ENCODE measurements at places on chromosomes 5 and 9. TPM values are rescaled to one million over a fixed set of nuclear protein-coding genes. Genes with fewer than 3 reads are reported as not detected.

GRCh38 chr5:31476738-31477141 lies 55.2 kb downstream of the DROSHA start:
- no peak for DNase-seq
- H3K4me1 ChIP-seq = no peaks in the 10 kb centered on the region
- peaks cover 32% of the 10 kb centered on the region for H3K36me3 ChIP-seq

- H3K27ac ChIP-seq = no peak overlapping the region
- no peaks in the 10 kb centered on the region for H3K36me3 ChIP-seq
- H3K27me3 ChIP-seq = no peaks in the 10 kb centered on the region
- H3K4me1 ChIP-seq = peaks cover 5% of the 10 kb centered on the region
- DNase-seq = no peak
- no peak overlapping the region for H3K4me3 ChIP-seq
These were observed 52.5 kb upstream of the GGTA1 start for GRCh38 chr9:121551985-121552753.

- no peak overlapping the region for H3K4me3 ChIP-seq
- H3K27me3 ChIP-seq = no peaks in the 10 kb centered on the region
These were observed 13.8 kb downstream of the GZMK start for GRCh38 chr5:55037890-55038289.

DNA sequence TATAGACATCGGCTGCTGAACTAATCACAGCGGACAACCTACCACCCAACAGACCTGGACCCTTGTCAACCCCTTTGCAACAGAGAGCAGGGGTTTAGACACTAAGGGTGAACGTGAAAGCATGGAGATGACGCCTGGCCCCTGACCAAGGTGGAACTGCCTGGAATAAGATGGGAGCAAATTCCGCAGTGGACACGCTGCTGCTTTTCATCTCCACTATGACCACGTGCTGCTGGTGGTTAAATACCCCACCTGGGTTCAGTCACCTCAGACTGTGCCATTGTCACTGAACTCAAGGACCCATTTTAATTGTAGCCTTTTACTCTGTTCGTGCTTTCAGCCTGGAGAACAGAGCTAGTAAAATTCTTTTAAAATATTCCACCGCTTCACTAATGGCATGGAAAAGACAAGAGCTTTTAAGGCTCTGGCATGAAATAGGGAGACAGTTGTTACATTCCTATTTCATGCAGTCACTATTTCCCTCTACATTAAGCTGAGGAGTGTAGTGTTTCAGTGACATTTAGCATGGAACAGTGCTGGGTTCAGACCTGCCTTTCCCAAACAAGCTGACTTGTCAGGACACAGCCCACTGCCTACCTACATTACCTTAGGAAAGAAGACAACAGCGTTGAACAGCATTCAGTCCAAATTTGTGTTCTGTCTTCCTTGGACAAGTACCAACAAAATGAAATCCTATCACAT lies 96.8 kb downstream of the ANKRD18B start:
- H3K4me3 ChIP-seq = no peak overlapping the region
- peaks cover 4% of the 10 kb centered on the region for H3K27me3 ChIP-seq
- no peak for DNase-seq

DNA sequence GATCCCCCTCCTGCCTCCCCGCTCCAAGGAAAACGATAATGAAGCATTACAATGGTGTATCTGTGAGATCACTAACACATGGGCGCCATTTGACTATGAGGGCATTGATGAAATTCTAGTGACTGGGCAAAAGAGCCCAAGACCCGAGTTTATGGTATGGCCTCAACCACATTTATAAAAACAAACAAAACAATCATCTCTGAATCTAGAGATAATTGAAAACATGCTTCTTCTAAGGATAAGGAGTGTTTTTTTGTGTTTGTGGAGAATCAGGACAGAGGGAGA lies 100.9 kb upstream of the SEMA6A start:
- H3K27ac ChIP-seq = no peak overlapping the region
- no peaks in the 10 kb centered on the region for H3K4me1 ChIP-seq
- no peaks in the 10 kb centered on the region for H3K36me3 ChIP-seq

DNA sequence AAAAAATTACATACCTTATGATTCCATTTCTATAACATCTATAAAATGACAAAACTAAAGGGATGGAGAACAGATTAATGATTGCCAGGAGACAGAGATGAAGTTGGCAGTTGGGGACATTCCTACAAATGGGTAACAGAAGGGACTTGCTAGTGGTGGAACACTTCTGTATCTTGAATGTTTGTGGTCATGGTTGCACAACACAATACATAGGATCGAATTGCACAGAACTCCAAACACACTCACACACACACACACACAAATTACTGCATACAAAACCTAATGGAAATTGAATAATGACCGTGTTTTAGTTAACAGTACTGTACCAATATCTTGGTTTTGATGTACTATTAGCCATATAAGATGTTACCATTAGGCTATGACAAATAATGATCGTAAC lies 330.7 kb upstream of the POU5F2 start:
- H3K27me3 ChIP-seq = no peaks in the 10 kb centered on the region
- no peaks in the 10 kb centered on the region for H3K4me1 ChIP-seq
- H3K4me3 ChIP-seq = no peak overlapping the region
- H3K27ac ChIP-seq = no peak overlapping the region
- no peak for DNase-seq
- H3K36me3 ChIP-seq = peaks cover 9% of the 10 kb centered on the region

DNA sequence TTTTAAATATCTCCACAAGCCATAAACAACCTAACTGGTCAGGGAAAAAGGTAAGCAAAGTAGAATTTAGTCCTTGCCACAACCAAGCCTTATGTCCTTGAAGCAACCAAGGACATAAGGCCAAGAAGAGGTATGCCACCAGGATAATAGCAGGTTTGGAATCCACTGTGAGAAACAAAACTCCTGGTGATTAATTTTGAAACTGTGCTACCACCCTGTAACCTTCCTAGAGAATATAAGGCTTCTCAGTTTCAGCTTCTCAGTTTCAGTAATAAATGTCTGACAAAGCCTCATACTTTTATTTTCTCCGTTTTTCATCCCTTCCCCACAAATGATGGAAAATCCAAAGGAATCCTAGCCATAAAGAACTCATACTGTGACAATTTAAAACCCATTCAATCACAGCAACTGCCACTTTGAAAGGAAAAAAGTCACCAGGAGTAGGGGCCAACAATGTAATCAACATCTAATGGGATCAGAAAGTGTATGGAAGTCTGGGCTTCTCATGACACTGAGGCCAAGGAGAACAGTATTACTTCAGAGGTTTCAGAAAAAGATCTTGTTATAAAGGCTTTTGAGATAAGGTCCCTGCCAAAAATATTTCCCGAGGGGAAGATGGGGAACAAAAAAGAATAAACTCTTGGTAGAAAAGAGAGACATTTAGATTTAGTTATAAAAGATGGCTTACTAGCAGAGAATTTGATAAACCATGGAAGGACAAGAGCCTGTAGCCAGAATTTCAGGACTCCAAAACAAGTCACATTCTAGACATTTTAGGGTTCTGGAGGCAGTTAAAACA lies 189.2 kb downstream of the TSSK1B start:
- no peaks in the 10 kb centered on the region for H3K4me1 ChIP-seq
- no peak overlapping the region for H3K4me3 ChIP-seq
- DNase-seq = no peak
- H3K27me3 ChIP-seq = no peaks in the 10 kb centered on the region
- no peak overlapping the region for H3K27ac ChIP-seq
- H3K36me3 ChIP-seq = no peaks in the 10 kb centered on the region

GRCh38 chr5:66629446-66629845 lies 33.3 kb downstream of the MAST4 start:
- no peaks in the 10 kb centered on the region for H3K4me1 ChIP-seq
- H3K27me3 ChIP-seq = no peaks in the 10 kb centered on the region
- no peak overlapping the region for H3K4me3 ChIP-seq

GRCh38 chr5:90201923-90202322 lies 207.6 kb downstream of the CETN3 start:
- no peak overlapping the region for H3K4me3 ChIP-seq
- no peak for DNase-seq
- no peaks in the 10 kb centered on the region for H3K36me3 ChIP-seq
- H3K27ac ChIP-seq = no peak overlapping the region
- no peaks in the 10 kb centered on the region for H3K27me3 ChIP-seq

GRCh38 chr5:40276426-40277102 lies 403.2 kb upstream of the PTGER4 start:
- peak overlapping the region; percentile 6 for H3K27ac ChIP-seq
- no peaks in the 10 kb centered on the region for H3K27me3 ChIP-seq
- no peaks in the 10 kb centered on the region for H3K36me3 ChIP-seq
- peaks cover 5% of the 10 kb centered on the region for H3K4me1 ChIP-seq
- H3K4me3 ChIP-seq = peak overlapping the region; percentile 14

DNA sequence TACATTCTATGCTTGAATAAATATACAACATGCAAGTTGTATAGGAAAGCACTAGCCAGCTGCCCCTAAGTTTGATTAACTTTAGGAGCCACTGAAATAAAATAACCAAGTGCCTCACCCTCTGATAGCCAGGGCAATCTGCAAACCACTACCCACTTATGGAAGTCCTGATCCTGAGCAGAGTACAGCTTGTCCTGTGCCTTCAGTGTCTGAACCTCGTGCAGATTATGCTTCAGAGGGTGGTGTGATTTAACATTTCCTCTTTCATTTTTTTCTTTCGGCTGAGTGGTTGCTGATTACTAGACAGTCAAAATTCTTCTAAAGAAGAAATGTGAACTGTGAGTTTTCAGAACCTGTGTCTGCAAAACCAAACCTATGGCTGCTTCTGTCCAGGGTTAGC lies 327.7 kb downstream of the PIK3R1 start:
- H3K4me3 ChIP-seq = no peak overlapping the region
- H3K4me1 ChIP-seq = peaks cover 7% of the 10 kb centered on the region
- no peaks in the 10 kb centered on the region for H3K27me3 ChIP-seq
- no peak overlapping the region for H3K27ac ChIP-seq

GRCh38 chr9:89278551-89278950 lies 32.4 kb upstream of the CKS2 start:
- H3K27ac ChIP-seq = no peak overlapping the region
- no peaks in the 10 kb centered on the region for H3K4me1 ChIP-seq
- H3K27me3 ChIP-seq = no peaks in the 10 kb centered on the region
- no peak overlapping the region for H3K4me3 ChIP-seq

- H3K4me3 ChIP-seq = no peak overlapping the region
- no peak for DNase-seq
- no peaks in the 10 kb centered on the region for H3K4me1 ChIP-seq
- no peaks in the 10 kb centered on the region for H3K36me3 ChIP-seq
- H3K27ac ChIP-seq = no peak overlapping the region
These were observed 191.5 kb downstream of the ROR2 start for GRCh38 chr9:91758491-91758981.

- H3K36me3 ChIP-seq = no peaks in the 10 kb centered on the region
- no peak overlapping the region for H3K4me3 ChIP-seq
- no peak for DNase-seq
These were observed 107.0 kb upstream of the PCA3 start for GRCh38 chr9:76657265-76657664.

GRCh38 chr9:98097836-98098235 lies 21.2 kb downstream of the TRIM14 start:
- no peak for DNase-seq
- H3K4me3 ChIP-seq = no peak overlapping the region
- H3K36me3 ChIP-seq = peaks cover 31% of the 10 kb centered on the region
- peaks cover 54% of the 10 kb centered on the region for H3K4me1 ChIP-seq
- H3K27ac ChIP-seq = no peak overlapping the region
- no peaks in the 10 kb centered on the region for H3K27me3 ChIP-seq

DNA sequence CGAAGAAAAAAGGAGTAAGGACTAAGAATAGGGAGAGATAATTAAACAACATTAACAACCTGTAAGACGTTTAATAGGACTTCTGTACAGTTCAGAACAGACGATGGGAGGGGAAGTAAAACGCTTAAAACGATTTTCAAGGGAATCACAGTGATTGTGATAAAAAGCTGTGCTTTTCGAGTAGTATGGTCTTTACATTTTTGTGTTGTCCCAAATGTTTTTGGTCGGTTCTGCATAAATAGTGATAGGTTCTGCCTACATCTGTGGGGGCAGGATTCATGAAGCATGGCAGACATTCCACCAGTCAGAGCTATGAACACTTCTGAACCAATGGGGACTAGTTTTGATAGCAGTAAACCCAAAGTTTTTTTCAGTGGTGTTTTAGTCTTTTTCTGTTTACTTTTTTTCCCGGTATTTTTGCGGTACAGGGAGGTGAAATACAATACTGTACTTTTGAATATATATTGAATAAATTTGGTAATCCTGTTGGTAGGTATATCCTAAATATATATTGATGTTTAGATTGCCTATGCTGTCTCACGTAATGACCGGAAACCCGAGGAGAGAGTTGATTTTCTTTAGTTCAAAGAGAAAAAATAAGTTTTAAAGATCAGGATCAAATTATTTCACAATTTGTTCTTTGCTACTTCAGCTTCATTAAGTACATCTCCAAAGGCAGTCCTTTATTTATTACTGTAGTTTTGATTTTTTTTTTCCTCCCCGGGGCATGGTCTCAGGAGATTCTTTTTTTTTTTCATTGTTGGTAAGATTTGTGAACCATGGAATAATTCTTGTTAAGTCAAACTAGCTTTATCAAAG lies 1.3 kb downstream of the ERBIN start:
- H3K27me3 ChIP-seq = no peaks in the 10 kb centered on the region
- no peak for DNase-seq
- peak overlapping the region; percentile 100 for H3K27ac ChIP-seq

GRCh38 chr9:83622939-83623678 lies at the start of gene IDNK:
IDNK (plus strand) TSS chr9:83623143; CDS start chr9:83623172, 29 bp downstream.
- H3K4me3 ChIP-seq = peak within 1 kb of the TSS; percentile 75
- H3K27ac ChIP-seq = peak within 1 kb of the TSS; percentile 78
- H3K27me3 ChIP-seq = no peaks in the 10 kb centered on the region
- H3K4me1 ChIP-seq = peaks cover 33% of the 10 kb centered on the region

DNA sequence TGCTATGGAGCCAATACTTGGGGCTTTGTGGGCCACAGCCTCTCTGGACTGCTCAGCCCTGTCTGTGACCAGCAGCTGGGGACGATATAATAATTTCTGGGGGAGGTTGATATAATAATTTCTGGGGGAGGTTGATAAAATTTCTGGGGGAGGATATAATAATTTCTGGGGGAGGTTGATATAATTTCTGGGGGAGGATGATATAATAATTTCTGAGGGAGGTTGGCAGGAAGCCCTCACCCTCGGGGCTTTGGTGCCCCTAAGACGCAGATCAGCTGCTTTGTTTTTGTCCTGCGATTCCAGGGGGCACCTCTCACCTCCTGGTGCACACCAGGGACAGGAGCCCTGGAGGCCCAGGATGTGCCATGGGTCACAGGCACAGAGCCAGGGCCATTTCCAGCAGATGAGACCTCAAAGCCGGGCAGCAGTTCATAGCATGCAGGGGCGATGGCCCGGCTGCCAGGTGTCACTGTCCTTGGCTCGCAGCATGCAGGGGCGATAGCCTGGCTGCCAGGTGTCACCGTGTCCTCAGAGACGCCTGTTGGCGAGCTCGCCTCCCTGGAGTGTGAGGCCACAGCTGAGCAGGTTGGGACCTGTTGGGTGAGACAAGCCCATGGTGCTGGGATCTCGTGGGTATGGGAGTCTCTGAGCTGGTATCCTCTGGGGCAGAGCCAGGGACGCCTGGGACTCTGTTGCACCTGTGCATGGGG lies 3.8 kb upstream of the TOR4A start:
- H3K27me3 ChIP-seq = no peaks in the 10 kb centered on the region
- peak; percentile 70 for DNase-seq
- H3K36me3 ChIP-seq = peaks cover 21% of the 10 kb centered on the region
- no peak overlapping the region for H3K27ac ChIP-seq

The ZFP2 gene
- 1.5 TPM for polyA plus RNA-seq

The NUTM2F gene
- polyA plus RNA-seq = not detected

The SOWAHA gene
- polyA plus RNA-seq = 0.03 TPM

The ARHGEF28 gene
- polyA plus RNA-seq = 1.5 TPM

The EPB41L4B gene
- polyA plus RNA-seq = 0.02 TPM

The IER5L gene
- polyA plus RNA-seq = 7.7 TPM

The PAEP gene
- not detected for polyA plus RNA-seq

The ADAMTS16 gene
- not detected for polyA plus RNA-seq

The TAS2R1 gene
- polyA plus RNA-seq = not detected

The FRRS1L gene
- under 0.01 TPM for polyA plus RNA-seq

All from spleen (tissue), 13 donors.